CD4-positive, alpha-beta T cell (primary cell): ENCODE measurements at places on chromosomes 11 and 22.

DNA sequence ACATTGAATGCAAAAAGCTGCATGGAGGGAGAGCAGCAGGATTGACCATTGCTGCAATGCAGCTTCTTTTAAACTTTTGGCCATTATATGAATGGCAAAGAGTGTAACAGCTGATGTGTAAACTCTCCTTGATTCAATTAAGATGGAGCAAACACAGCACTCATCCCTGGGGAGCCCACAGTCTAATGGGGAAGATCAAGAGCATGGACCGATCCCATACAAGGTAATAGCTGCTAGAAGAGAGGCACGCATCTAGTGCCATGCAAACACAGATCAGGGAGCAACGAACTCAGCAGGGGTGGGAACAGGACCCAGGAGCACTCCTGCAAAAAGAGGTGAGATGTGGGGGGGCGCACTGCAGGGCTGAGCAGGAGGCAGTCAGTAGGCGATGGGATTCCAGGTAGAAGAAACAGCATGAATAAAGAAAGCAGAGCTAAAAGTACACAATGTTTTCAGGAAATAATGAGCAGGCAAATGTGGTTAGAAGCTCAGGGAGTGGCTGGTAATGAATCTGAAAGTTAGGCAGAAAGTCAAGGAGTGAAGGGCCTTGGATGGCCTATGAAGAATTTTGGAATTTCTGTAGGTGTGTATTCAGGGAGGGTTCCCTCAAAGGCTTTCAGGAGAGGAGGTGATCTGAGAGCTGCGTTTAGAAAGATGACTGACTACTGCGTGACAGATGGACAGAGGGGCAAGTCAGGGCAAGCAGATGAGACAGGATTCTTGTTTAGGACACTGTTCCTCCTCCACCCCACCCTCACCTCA, 17.2 kb upstream of the BMAL1 start:
- no peak for DNase-seq

DNA sequence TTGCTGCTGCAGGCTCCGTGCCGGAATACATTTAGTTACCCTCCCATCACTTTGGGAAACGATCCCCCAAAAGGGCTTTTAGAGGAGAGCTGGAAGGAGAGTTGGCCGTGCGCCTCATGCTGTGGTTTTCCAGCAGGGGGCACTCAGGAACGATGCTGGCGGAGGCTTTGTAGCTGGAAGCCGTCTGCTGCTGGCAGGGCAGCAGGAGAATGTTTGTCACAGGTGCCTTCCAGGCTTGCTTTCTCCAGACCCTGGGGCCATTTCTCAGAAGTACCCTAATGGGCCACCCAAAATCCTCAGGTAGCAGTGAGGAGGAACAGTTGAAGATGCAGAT, 30.0 kb upstream of the CABP7 start:
- peak; percentile 49 for DNase-seq

- no peak for DNase-seq
Measured at GRCh38 chr22:46971099-46971763, 208.8 kb downstream of the TBC1D22A start.

DNA sequence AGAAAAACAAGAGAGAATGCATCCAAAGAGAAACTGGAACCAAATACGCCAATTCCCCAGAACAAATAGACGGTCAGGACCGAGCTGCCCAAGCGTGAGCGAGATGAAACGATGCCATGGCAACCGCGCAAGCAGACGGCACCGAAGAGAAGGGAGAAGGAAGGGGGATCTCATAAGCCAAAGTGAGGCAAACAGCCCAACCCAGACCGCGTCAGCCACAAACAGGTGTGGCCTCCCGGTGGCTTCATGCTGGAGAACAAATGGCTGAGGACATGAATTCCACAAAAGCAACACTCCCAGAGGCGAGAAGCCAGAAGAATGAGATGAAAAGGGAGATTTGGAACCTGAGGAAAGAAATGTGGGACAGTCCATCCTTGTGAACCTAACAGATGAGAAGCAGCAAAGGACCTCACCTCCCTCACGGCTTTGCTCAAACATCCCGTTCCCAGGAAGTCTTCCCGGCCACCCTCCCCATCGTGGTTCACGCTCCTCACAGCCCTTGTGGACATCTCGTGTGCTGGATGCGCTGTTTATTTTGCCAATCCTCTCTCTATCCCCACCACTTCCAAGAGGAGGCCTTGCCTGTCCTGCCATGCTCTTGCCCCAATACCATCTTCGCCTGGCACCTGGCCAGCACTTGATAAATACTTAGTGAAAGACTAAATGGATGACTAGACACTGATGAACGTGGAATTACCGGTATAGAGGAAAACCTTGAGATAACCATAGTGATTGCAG, 89.1 kb upstream of the RTL6 start:
- no peak for DNase-seq

DNA sequence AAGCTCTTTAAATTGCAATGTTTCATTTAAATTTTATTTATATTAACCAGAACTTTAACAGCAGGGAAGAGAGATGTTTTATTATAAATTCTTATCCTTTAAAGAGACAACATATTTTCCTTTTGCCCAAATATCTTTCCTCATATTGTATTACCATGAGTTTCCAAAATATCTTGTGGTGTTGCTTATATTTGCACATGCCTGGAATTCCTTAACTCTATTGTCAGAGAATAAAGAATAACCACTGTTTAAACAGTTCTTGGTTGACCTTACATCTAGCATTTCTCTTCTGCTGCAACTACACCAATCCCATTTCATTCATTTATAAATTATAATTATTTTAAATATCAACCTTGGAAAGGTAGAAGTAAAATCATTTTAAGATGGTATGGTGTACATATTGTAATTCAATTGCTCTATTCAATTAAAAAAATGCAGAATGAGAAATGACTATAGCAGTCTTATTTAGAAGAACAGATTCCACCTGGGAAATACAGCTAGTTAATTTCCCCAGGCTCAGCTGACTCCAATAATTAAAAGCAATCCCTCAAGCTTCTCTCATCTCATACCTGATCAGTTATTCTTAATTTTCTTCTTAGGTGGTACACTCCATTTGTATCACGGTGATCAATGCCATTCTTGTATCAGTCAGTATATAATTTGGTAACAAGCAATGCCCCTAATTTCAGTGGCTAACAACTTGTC, 923.3 kb downstream of the KCNA4 start:
- DNase-seq, result no peak

DNA sequence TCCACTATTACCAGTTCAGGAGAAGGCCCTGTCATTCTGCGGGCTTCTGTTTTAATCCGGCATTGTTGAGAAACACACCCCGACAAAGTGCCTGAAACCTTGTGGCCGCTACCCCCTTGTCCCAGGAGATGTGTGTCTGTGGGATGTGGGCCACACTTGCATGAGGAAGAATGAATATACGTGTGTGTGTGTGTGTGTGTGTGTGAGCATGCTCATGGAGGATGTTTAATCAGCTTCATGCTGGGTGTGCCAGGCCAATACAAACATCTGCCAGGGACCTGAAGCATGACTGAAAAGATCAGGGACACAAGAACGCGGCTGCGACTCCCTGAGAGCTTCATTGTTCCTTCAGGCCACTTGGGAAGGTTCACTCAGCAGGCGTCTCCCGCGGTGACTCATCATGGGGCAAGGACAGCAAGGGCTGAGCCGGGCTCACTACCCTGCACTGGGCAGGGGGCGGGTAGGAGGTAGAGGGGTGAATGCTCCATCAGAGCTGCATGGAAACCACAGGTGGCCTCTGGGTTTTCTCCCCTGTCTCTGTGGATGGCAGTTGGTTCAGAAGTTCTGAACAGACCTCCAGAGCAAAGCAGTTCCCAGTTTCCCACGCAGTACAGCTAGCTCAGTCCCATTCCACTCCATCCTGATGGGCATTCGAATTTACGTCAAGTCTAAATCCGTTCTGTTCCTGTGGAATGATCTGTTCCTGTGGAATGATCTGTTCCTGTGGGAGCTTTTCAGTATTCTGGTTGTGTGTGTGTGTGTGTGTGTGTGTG, 7.0 kb upstream of the MALAT1 start:
- peak; percentile 50 for DNase-seq

DNA sequence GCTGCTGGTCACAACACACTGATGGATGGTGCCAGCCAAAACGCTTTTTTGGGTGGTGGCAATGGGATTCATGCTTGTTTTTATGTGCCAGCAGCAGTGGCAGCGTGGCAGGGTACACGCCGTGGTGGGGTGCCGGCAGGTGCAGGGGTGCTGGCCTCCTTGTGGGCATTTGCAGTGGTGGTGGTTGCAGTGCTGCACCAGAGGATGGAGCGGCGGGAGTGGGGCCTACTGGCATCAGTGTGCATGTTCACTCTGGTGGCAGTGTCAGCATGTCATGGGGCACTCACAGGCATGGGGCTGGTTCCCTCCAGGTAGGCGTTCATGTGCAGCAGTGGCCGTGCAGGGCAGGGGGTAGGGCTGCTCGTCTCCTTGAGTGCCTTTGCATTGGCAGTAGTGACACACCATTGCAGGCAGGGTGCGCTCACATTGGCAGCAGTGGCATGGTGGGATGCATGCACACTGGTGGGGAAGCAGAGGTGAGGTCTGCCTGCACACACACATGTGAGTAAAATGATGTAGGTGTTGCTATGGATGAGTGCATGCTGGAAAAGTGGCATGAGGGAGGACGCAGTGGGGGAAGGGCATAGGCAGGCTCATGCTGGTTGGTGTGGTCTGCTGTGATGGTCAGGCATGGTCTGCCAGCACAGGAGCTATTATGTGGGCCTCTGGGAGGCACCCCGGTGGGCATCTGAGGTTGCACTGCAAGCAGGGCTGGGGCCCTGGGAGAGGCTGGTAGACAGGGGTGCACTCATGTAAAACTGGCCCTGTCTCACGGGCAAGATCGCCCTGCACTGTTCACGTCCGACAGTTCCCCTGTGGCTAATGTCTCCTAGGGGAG, 29.9 kb downstream of the CCDC15 start:
- DNase-seq, result no peak

DNA sequence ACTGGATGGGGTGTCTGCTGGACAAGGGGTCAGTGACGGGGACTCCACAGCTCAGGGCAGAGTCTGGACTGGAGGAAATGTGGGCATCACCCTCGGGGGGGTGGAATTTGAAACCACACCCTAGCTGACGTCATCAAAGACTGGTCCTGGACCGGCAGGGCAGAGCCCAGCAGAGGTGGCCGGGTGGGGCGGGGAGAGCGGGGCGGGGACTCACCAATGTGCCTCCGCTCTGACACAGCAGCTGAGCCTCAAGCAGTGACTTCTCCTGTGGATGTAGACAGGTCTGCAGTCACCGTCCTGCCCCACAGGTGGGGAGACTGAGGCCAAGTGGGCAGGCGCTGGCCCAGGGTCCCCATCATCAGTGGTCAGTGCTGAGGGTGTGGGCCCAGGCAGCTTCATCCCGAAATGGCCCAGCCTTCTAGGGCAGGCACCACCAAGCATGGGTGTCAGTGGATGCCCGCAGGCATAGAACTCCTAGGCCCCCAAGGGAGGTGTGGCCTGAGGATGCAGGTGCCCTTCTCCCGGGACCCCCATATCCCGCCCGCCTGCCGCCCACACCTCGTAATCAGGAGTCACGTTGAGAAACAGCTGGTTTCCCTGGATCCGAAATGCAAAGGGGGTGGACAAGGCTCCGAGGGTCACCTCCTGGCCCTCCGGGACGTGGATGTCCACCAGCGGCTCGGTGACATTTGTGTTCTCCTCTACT, 603 bp downstream of the CDHR5 start:
- no peak for DNase-seq

DNA sequence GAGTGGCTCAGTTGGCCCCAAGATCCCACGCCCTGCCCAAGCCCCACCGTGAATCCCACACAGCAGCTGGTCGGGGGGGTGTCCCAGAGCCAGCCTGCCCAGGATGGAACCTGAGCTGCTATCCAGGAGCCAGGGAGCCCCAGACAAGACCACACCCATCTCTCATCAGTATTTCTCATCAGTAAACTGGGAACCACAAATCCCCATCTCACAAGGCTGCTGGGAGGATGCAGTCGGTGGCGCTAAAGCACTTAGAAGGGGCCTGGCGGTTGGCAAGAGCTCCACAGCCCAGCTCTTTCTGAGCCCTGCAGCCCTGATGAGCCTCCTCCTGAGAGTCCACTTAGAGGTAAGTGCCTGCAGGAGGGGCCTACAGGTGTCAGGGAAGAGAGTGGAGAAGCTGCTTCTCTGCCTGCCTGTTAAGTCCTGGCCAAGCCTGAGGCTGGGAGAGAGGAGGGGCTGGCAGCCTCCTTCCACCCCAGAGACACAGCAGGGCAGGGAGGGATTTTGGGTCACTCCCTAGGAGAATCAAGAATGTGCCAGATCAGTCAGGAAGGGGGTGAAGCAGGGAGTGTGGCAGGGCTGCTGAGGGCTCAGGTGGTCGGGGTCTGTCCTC, 6.1 kb downstream of the FADS3 start:
- DNase-seq, result no peak
